GF-D8 (cell line): ENCODE measurements at places on chromosomes 6 and 20.

- DNase-seq = no peak
Measured at GRCh38 chr20:41357424-41358163, 9.0 kb downstream of the EMILIN3 start.

DNA sequence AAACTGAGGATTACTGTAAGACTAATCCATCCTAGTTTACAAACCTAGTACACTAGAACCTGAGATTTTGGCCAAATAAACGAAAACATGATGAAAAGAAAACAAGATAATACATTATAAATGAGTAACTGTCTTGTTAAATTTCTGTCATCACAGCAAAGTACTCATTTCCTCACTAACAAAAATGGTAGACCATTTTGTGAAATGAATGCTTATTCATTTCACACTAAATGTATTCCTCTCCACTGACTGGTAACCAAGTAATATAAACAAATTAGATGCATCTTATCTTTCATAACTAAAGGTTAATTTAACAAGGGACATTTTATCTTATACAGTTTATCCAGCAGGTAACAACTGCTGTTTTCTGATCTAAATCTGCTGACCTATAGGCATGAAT, 143.7 kb downstream of the REV3L start:
- no peak for DNase-seq

DNA sequence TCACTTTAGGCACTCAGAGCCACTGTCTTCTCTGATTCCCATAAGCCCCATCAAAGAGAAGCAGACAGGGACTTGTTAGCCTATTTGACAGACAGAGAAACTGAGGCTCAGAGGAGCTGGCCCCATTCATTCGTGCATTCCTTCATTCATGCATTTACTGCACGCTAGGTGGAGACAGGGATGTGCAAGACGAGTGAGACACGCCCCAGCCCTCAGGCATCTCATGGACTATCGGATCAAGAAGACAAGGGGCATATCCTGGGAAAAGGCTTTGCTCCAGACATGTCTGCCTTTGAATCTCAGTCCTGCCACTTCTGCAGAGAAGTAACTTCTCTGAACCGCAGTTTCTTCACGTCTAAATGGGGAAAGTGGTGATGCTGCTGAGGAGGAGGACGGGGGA, 54.1 kb downstream of the BPIFB1 start:
- no peak for DNase-seq

DNA sequence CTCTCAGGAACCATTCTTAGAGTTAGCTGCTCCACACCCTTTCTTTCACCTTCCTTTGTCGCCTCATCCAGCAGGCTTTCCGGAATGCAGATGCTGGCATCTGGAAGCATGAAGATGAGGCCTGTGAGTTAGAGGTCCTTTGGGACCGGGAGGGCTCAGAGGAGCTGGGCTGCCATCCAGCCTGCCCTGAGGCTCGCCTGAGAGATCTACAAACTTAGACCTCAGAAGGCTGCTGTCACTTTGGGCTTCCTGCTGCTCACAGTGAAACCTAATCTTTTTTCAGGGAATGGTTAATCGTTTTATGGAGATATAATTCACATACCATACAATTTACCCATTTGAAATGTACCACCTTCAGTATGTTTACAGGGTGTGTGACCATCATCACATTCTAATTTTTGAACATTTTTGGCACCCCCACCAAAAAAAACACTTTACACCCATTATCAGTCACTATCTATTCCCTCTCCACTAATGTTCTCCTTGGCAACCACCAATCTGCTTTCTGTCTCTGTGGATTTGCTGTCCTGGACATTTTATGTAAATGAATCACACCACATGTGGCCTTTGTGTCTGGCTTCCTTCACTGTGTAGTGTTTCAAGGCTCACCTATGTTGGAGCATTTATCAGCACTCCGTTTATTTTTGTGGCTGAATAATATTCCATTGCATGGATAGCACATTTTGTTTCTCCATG, 20.0 kb upstream of the MPC1 start:
- no peak for DNase-seq

- no peak for DNase-seq
Measured at GRCh38 chr6:113464960-113465359, 392.2 kb upstream of the MARCKS start.

DNA sequence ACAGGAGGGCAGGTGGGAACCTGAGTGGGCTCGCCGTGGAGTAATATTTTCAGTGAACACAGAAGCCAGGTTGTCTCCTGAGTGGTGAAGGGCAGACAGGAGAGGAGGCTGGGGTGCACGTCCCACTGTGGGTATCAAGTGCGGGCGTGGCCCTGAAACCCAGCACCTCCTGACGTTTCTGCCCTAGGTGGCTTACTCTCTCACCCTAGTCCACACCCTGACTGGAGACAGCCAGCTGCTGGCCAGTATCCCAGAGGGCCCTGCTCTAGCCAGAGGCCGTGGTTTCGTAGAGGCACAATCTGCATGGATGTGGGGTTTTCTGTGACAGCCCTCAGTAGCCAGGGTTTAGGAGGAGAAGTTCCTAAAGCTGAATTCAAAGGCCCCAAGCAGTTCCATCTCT, 86.7 kb downstream of the TRERF1 start:
- no peak for DNase-seq

DNA sequence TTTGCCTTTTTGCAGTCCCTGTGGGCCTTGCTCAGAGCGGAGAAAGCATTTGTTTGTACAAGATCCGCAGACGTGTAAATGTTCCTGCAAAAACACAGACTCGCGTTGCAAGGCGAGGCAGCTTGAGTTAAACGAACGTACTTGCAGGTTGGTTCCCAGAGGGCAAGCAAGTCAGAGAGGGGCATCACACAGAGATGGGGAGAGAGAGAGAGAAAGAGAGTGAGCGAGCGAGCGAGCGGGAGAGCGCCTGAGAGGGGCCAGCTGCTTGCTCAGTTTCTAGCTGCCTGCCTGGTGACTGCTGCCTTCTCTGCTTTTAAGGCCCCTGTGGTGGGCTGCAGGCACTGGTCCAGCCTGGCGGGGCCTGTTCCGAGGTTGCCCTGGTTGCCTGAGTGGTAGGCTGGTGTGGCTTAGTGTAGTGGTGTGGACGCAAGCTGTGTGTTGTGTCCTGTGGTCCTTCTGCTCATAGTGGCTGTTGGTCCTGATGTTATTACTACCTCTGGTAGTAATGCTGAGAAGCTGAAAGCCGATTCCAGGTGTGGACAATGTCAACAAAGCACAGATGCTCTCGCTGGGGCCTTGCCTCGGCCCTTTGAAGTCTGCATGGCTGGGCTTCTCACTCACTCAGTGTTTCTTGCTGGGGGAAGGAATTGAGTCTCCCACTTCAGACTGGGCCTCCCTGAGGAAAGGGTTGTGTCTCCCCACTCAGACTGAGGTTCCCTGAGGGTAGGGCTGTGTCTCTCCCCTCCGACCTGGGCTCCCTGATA, 12.1 kb downstream of the VEGFA start:
- no peak for DNase-seq

GRCh38 chr6:31901953-31902643, at the start of gene ZBTB12:
Gene ZBTB12 (minus strand): TSS chr6:31902086. CDS start chr6:31901305, 781 bp downstream.
- peak; percentile 65 for DNase-seq

GRCh38 chr20:13223736-13224520, 2.9 kb downstream of the ISM1 start:
- no peak for DNase-seq

DNA sequence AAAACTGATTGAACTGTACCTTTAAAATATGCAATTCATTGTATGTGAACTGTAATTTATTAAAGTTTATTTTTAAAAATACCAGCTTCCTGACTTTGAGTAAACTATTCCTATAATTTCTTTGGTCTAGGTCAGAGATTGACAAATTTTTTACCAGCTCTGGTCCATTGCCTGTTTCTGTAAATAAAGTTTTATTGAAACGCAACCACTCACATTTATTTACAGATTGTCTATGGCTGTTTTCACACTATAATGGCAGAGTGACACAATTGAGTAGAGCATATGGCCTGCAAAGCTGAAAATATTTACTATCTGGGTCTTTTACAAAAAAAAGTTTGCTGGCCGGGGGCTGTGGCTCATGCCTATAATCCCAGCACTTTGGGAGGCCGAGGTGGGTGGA, 33.0 kb upstream of the NFATC2 start:
- DNase-seq = no peak

GRCh38 chr20:43262341-43262740, 72.6 kb upstream of the PTPRT start:
- DNase-seq = no peak
